Skeletal muscle cell (primary cell): ENCODE measurements at places on chromosomes 13 and 19.

GRCh38 chr19:48623556-48624066 lies 4.3 kb downstream of the SPHK2 start:
- DNase-seq, result no peak

GRCh38 chr13:97875911-97876310 lies 77.6 kb upstream of the IPO5 start:
- DNase-seq, result no peak

DNA sequence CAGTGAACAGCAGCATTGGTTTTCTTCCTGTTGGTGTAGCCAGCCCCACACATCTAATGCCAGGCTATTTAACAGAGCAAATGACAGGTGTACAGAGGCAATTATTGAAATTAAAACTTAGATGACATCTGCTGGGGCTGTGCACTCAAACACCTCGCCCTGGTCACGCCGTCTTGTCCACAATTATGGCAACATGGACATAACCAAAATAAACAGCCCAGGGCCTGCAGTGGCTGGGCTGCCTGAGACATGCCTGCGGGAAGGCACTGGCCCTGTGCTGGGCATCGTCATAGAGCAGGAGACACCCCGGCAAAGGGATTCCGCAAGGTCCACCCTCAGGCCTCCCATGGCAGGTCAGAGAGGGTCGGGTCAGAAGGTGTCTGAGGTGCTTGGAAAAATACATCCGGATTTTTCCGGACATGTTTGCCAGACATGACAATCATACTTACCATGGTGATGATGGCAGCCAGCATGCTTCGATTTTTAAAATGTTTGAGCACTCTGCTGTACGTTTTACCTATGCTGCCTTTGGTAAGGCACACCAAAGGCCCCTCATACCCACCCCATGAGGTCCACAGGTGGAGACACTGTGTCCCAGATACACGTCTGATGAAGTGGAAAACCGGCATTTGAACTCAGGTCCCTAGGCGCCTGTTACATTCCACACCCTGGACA lies 47.8 kb downstream of the TSHZ3 start:
- DNase-seq, result no peak

DNA sequence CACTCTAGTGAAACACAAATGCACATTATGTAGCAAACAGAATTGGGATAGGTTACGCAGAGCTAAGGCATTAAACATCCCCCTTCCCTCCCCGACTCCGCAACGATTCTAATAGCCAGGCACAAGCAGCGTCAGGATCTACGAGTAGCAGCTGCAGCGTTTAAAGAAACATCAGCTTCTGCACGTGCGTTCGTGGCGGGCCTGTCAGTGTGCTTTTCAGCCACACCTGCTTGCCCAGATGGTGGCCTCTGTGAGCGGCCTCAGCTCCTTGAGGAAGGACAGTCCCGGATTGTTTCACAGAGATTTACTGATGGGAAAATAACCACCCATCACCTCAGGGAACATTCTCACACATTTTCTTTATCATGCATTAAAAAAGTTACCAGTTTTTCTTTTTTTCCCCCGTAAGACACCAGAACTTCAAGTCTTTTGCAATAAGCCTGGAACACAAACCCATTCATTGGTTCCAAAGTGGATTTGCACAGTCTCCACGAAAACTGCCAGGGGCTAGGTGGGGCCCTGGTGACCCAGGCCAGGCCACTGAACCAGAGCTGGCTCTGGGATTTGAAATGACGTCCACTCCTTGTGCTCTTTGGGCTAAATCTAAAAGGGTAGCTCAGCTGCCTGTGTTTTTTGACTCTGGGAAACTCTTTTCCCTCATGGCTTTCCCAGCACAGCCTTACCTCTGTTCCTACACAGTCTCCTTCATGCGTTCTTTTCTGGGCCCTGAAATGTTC lies 325.5 kb downstream of the KCNRG start:
- DNase-seq, result no peak

DNA sequence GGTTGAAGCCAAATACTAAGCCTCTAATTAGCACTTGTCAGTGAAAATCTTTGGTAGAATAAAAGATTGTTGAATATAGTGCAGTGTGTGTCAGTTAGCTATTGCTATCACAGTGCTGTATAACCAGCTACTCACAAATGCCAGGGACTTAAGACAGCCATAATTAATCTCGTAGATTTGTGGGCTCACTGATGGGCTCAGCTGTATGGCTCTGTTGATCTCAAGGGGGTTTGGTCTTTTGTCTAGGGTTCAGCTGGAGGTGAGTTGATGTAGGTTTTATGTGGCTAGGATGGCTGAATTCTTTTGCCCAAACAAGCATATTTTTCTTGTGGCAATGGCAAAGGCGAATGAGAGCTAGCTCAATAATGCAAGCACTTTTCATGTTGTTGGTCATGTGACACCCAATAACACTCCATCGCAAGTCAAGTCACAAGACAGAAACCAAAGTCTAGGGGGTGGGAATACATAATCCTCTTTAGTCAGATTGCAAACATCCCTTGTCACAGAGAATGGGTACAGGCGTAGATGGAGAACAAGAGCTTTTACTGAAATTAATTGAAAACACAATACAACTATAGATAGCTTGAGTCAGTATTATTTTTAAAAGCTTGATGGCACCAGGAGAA lies 121.7 kb upstream of the EDNRB start:
- no peak for DNase-seq

- no peak for DNase-seq
These were observed 1.6 kb downstream of the SLC46A3 start for GRCh38 chr13:28717170-28717569.
